ENCODE measurements at places on chromosomes 2 and 18.

GRCh38 chr2:107657049-107657448 is 169.6 kb upstream of the RGPD4 start:
- no peak for DNase-seq

- no peak for DNase-seq
Observed at GRCh38 chr2:18959952-18960717, 370.8 kb upstream of the NT5C1B start.

GRCh38 chr2:197121756-197122385 is 188.7 kb downstream of the ANKRD44 start:
- no peak for DNase-seq

DNA sequence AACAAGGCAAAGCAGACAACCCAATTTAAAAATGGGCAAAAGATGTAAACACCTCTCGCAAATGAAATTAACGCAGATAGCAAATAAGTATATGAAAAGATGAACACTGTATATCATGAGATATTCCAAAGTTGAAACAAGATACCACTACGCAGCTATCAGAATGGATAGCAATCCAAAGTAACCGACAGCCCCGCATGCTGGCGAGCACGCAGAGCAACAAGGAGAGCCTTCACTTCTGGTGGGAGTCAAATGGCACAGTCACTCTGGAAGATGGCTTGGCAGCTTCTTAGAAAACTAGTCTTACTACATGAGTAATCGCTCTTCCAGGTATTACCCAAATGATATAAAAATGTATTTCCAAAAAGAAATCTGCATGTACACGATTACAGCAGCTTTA is 1.4 kb downstream of the NDUFA10 start:
- no peak for DNase-seq

- DNase-seq: no peak
Observed at GRCh38 chr18:30929718-30930117, 112.8 kb downstream of the DSC3 start.

DNA sequence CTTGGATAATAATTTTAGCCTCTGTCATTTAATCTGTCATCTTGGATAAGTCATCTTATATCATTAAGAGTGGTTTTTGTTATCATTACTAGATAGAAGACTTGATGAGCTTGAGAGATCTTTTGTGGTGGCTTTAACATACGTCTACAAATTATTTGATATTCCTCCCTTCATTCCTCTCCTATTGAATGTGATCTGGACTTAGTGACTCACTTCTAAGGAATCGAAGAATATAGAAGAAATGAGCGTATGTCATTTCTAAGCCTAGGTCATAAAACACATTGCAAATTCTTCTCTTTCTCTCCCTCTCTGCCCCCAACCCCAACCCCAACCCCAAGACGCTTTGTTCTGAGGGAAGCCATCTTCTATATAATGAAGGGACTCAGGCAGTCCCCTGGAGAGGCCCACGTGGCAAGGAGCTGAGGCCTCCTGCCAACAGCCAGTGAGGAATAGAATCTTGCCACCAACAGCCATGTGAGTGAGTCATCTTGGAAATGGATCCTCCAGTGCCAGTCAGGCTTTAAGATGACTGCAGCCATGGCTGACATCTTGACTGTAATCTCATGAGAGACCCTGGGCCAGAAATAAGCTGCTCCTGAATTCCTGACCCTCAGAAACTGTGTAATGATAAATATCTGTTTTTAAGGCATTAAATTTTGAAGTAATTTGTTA is 221.6 kb upstream of the SP5 start:
- DNase-seq: no peak

DNA sequence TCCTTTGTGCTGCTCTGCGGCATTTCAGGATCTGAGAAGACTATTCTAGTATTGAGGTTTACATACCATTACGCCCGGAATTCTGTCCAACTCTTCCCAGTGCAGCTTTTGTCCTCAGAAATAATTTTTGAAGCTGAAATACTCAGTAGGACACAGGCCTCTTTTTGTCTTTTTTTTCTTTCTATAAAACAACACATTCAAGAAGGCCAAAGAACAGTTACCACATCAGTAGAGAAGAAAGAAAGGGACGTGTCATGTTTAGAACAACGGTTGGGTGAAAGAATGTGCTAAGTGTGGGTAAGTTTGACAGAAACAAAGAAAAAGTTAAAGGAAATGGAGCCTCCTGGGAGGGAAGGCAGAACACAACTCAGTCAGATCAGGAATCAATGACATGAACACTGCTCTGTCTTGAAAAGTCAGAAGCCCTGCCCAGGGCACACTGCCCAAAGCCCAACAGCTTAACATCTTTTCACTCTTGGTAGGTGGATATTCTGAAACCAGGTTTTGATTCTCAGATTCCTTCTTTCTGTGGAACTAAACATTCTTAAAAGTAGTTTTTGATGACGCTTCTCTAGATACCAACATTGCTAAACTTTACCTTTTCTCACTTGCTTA is 198.6 kb upstream of the CWC22 start:
- DNase-seq: no peak

GRCh38 chr18:10153924-10154752 is 240.3 kb downstream of the VAPA start:
- no peak for DNase-seq

DNA sequence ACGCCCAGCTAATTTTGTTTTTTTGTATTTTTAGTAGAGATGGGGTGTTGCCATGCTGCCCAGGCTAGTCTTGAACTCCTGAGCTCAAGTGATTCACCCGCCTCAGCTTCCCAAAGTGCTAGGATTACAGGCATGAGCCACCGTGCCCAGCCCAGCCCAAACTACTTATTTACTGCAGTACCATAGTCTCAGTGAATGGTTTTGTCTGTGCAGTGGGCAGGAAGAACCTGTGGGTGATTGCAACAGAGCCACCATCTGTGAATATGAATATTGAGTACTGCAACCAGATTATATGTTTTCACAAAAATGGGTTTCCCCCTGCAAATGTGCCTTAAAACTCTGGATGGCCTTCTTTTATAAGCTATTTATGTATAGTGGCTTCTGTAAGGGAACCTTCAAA is 9.1 kb downstream of the MPPE1 start:
- no peak for DNase-seq

DNA sequence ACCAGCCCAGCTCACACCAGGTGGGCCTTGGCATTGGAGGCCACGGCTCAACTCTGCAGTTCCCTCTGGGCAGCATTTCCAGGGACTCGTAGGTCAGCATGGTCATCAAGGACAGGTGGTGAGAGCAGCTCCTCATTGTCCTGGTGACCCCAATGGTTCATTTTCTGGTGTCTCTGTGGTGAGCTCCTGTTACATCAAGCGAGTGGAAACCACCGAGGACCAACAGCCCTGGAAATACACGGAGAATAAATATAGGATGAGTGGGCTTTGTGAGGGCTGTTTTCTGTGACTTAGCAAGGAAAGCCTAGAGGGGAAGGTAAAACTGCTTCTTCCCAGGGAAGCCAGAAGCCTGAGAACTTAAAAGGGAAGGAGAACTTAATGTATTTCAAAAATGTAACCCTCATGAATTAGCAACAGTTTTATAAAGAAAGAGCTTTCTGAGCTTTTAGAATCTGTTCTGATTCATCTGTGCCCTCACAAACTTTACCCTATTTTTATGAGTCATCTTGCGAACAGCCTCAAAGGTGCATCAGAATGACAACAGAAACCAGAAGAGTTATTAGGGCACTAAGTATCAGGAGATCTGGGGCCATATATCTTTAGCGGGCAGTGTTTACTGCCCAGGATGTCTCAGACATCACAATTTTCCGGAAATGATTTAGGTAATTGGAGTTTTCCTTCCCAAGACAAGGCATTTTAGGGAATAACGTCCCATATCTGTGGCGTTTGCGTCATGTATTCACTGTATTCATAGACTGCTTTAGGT is 18.7 kb downstream of the C2orf92 start:
- DNase-seq: no peak

DNA sequence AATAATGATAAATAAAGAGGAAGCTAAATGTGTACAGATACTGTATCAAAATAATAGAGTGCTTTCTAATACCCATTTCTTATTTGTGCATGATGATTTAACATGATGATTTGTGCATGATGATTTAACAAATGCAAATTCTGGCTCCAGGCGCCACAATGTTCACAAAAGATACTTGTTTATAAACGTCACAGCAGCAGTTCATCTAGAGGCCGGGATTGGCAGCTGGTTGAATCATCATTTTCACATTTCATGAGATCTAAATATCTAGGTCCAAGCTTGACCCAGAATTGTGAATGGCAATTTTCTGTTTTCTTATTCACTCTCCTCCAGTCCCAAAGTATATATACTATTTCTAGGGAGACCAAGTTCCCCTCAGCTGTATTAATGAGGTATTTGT is 322.0 kb downstream of the SUCLG1 start:
- DNase-seq: no peak

GRCh38 chr2:236820763-236821344 is 251.2 kb downstream of the ACKR3 start:
- no peak for DNase-seq

DNA sequence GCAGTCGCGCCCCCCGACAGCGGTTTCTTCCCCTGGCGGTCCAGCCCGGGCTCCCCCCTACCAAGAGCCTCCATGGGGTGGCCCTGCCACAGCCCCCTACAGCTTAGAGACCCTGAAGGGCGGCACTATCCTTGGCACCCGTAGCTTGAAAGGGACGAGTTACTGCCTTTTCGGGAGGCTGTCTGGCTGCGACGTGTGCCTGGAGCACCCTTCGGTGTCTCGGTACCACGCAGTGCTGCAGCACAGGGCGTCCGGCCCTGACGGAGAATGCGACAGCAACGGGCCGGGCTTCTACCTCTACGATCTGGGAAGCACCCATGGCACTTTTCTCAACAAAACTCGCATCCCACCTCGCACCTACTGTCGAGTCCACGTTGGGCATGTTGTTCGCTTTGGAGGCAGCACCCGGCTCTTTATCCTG is 475 bp downstream of the SLC4A1AP start:
- no peak for DNase-seq

GRCh38 chr2:23375448-23375847 is 9.5 kb upstream of the KLHL29 start:
- DNase-seq: no peak

DNA sequence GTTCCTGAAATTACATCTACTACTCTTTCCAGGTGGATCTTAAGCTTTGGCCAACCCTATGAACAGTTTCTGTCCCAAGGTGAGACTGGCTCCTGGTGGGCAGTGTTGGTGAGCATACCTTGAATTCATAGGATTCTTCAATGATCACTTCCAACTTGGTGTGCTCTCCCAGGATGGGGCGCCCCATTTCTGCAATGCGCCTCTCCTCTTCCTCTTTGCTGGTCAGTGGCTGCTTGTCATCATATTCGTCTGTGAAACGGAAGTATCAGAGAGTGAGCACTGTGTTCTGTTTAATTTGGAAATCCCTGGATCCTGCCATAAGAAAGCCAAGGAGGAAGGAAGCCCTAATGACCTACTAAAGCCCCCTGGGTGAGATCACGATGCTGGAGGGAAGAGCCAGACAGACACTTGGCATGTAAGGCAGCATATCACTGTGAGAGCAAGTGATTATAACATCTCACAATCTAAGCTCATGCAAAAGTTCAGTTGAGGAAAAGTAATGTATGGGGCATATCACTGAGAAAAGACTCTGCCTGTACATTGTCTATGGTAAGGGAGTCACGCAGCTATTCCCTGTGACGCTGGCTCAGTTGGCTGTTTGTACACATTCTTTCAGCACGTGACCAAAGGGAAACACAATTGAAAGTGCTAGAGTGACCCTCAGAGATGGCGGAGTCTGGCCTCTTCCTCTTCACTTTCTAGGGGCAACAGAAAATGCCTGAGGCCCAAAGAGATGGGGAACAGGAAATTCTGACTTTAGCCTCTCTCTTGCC is 287.0 kb downstream of the SLC8A1 start:
- DNase-seq: no peak

- no peak for DNase-seq
Observed at GRCh38 chr18:72530622-72531021, 13.5 kb downstream of the CBLN2 start.

All from HuH-7.5 (cell line).